ENCODE measurements at places on chromosomes 1 and 21.
A peak's percentile ranks its signal among the peaks of the same experiment; 100 is the strongest.

- no peak for DNase-seq
Measured at GRCh38 chr1:177597393-177597792, 372.5 kb downstream of the SEC16B start.

GRCh38 chr1:155169541-155169940 is 3.6 kb downstream of the KRTCAP2 start:
- DNase-seq = no peak

GRCh38 chr21:43269440-43269839 is 100.6 kb downstream of the CRYAA start:
- DNase-seq = no peak

GRCh38 chr1:7371926-7372325 is 399.2 kb upstream of the VAMP3 start:
- no peak for DNase-seq

DNA sequence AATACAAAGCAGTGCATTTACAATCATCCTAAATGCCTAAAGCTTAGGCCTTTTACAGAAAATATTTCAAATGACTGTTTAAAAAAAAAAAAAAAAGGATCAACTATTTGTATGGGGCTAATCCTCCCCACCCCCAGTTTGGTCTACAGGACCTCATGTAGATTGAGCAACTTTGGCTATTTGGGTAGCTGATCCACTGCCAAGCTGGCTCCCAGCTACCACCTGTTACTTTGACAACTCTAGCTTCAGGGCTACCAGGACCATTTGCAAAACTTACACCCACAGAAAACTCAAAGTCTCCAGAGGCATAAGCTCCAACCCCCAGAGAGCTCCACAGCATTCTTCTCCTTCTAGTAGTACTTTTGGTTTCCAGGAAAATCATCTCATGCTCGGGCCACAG is 29.4 kb downstream of the JAK1 start:
- no peak for DNase-seq

DNA sequence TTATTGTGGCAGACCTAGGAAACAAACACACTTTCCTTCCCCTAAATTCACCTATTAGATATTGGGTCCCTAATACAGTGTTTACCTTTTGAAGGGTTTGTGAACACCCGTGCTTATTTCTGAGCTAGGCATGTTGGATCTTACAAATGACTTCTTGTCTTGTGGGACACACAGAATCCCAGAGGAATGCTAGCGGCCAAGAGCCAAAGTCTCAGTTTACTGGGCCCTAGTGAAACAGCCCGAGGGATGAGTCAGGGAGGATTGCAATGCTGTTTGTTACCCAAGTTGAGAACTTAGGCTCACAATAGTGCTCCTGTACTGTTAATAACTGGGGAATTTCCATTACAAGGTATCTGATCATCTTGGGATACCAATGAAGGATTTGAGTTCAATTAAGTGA is 100.1 kb upstream of the AKT3 start:
- no peak for DNase-seq

DNA sequence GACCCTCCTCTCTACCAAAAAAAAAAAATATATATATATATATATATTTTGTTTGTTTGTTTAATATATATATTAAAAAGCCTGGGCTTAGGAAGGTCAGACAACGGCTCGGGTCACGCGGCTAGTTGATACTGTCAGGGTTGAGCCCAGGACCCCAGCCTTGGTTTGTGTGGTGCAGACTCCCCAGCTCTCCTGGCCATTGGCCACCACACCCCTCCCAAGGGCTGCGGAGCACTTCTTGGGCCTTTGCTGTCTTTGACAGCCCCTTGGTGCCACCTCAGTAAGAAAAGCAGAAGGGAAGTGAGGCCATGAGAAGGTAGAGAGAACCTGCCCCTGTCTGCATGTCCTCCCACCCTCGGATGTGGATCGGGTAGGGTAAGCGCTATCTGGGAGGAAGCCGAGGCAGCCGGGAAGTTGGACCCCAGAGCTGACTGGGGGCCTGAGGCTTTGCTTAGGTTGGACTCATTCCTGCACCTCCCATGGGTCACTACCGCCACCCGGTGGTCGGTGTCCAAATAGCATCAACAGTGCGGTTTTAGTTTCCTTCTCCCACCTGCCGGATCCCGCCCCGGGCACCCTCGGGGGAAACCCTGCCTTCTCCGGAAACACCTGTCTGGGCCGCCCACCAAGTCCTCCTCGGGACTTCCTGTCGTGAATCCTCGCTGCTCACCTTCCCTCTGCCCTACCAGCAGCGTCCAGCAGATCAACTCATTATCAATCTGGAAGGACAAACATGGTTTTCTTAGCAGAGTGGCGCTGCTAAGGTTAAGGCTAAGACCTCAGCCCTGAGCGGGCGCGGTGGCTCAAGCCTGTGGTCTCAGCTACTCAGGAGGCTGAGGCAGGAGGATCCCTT is 29.8 kb upstream of the GNPAT start:
- DNase-seq = peak; percentile 40

DNA sequence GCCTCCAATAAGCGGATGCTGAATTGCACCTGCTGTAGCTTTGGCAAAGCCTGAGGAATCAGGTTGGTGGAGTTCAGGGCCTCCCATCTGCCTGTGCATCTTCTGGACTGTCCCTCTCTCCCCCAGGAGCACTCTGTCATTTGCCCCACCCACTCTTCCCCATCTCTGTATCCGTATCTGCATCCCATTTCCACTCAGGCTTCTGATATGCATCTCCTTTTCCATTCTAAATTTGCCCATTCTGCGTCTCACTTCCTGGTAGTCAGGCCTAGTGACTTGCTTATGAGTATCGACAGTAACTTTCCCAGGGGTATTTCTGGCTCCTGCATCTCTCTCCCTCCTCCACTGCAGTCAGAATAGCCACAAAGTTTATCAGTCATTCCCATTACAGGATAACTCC is 15.6 kb downstream of the MR1 start:
- no peak for DNase-seq

- DNase-seq = no peak
Measured at GRCh38 chr1:235552146-235552716, 48.0 kb upstream of the B3GALNT2 start.

DNA sequence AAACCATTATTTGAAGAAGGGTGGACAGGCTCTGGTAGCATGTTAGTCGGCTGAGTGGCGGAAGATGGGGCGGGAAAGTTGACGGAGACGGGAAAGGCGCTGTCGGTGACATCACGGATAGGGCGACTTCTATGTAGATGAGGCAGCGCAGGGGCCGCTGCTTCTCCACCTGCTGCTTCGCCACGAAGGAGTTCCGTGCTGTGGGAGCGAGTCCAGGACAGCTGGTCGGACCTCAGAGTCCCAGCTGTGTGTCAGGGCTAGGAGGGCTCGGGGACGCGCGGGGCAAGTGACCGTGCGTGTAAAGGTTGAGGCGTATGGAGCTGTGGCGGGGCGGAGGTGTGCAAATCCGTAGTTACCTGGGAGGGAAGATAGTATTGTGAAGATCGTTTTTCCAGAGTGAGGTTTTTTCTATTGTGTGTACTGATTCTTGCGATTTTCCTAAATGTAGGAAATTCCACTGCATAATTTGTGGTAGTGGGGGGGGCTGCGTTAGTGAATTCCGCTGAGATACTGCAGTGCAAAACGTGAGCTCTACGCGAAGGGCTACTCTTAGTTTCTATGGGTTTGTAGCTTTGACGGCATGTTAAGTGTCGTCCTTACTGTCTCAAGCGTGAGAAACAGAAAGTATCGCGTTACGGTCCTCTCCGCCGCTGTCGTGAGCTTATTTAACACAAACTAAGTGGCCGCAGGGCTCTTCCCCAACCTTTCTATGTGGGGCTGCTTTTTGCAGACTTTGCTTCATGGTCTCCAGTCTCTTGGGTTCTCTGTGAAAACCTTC is 111.2 kb upstream of the NBPF11 start:
- DNase-seq = peak; percentile 91

- DNase-seq = no peak
Measured at GRCh38 chr1:89576013-89576412, 51.4 kb downstream of the LRRC8B start.

GRCh38 chr1:1165485-1165884 is 8.2 kb upstream of the TTLL10 start:
- no peak for DNase-seq

GRCh38 chr1:203796236-203796605 is 798 bp downstream of the ZBED6 start:
- no peak for DNase-seq

GRCh38 chr21:41406340-41406739 is 19.7 kb upstream of the MX1 start:
- no peak for DNase-seq

GRCh38 chr1:18005238-18005637 is 102.4 kb upstream of the IGSF21 start:
- DNase-seq = no peak

GRCh38 chr1:26307363-26307781 is 936 bp upstream of the UBXN11 start:
- DNase-seq = no peak

- no peak for DNase-seq
Measured at GRCh38 chr1:22789356-22789994, 78.8 kb downstream of the EPHB2 start.

DNA sequence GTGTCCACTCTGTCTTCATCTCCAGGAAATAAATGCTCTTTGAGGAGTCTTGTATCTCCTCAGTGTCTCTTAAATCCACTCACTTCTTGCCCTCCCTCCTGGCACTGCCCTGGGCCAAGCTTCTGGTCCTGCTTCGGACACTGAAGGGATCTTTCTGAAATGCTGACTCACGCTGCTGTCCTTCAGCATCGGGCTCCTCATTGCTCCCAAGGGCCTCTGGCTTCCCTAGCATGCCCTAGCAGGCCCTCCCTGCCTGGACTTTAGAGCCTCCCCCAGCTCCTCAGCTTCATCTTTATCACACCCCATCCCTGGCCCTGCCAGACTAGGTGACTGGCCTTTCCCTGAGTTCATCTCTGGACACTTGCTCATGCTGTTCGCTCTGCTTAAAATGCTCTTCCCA is 96.6 kb downstream of the FOXD2 start:
- DNase-seq = no peak

GRCh38 chr21:45403825-45404729 is 888 bp upstream of the COL18A1 start:
- no peak for DNase-seq

GRCh38 chr1:56881417-56881816 is 26.8 kb downstream of the C8A start:
- DNase-seq = no peak

DNA sequence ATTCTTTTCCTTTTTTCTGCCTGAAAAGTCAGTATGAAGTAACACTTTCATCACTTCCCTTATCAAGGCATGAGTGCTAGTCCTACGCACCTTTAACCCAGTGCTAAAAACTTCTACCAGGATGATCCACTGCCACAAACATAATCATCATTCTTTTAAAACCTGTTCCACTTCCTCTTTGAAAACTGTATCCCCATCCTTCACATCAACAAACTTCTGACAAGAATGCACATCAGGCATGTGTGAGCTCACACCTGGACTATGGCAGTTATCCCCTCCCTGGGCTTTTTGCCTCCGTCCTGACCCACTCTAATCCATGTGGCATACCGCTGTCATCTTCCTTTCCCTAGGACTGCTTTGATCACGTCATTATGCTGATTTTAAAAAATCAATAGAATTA is 70.2 kb downstream of the ESRRG start:
- no peak for DNase-seq

- DNase-seq = no peak
Measured at GRCh38 chr1:43302721-43303470, 2.1 kb downstream of the TIE1 start.

DNA sequence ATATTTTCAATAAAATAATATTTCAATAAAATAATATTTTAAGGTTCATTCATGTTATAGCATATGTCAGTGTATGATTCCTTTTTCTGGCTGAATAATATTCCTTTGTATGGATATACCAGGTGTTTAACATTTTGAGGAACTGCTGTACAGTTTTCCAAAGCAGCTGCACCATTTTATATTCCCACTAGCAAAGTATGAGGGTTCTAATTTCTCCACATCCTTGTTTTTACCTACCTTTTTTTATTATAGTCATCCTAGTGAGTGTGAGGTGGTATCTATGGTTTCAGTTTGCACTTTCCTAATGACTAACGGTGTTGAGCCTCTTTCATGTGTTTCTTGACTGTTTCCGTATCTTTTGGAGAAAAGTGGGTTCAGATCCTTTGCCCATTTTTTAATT is 5.2 kb downstream of the DEGS1 start:
- no peak for DNase-seq

- no peak for DNase-seq
Measured at GRCh38 chr1:55195521-55196233, 19.5 kb downstream of the USP24 start.

DNA sequence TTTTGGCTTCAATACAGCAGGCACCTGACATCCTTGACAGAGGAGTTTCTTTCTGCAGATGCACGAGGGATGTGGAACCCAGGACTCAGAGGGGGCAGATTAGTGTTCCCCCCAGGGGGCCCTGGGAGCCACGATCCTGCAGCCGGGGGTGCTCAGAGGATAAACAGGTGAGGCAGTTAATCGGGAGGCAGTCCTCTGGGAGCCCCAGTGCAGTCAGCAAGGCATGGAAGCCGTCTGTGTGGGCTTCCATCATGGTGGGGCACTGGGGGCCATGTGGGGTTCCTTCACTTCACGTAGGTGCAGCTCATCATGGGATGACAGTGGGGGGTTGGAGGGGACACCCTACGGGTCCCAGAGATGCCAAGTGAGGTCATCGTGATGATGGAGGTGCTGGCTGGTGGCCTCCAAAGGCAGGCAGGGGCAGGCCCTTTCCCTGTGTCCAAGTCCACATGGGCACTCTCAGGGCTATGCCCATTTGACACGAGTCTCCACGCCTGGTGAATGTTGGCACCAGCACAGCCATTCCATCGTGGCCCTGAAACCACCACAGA is 59.3 kb upstream of the ABCG1 start:
- DNase-seq = no peak

DNA sequence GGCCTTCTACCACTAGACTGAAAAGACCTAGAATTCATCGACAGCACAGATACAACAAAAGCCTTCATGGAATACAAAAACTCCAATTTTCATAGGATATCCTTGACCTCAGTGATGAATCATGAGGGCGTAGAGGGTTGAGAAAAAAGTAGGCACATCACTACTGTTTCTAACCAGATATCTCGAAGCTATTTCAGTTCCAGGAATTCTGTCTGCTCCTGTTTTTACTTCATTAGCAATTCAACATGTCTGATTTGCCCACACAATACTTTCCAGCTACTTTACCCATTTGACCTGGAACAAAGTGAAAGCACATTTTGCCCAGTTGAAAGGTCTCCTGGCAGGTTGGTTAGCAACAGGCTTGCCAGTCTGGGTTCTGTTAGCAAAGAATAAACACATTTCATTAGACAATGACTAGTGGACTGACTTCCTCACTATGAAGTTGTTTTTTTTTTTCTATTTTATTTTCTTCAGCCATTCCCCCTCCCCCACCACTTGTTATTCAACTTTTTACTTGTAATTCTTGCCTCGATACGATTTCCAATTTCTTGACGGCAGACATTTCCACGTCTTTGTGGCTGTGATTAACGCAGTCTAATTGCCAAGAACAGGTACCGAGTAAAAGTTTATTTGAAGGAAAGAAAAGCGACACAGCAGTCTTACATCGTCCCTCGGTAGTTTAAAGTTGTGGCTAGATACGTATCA is 4.0 kb upstream of the ZBTB18 start:
- DNase-seq = no peak
